ENCODE measurements at places on chromosomes 1 and 21.

DNA sequence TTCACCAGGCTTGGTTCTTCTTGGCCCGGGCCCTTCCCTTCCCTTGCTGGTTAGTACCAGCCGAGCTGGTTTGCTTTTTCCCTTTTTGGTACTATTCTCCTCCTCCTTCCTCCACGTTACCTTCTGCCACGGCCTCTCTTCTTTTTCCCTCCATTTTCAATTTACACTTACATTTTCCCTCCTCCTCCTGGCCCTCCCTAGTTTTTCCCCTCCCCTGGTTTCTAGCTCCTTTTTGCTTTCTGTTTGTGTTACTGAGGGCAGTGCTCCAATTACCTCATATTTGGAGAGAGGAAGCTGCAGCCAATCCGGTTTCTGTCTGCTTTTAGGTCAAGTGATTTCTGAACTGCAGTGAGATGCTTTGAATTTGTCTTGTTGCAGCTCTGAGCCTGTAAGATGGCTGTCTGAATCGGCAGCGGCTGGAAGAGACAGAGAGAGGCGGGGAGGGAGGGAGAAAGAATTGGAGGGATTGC lies 63.7 kb downstream of the MACF1 start:
- peak; percentile 25 for DNase-seq

DNA sequence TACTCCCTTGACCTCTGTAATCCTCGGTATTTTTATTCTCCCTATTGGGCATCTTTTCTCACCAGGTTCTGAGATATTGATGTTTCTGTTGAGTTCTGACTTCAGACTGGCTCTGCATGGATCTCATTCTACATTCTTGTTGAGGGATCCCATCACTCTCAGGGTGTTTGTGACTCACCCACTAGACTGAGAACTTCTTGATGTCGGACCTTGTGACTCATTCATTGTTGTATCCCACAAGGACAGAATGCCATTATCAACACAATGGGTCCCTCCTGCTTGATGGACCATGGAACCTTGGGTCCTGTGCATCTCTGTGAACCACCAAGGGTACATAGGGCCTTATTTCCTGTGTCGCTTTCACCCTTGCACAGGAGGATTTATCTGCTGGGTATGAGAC lies 174.1 kb downstream of the PBX1 start:
- DNase-seq = no peak

DNA sequence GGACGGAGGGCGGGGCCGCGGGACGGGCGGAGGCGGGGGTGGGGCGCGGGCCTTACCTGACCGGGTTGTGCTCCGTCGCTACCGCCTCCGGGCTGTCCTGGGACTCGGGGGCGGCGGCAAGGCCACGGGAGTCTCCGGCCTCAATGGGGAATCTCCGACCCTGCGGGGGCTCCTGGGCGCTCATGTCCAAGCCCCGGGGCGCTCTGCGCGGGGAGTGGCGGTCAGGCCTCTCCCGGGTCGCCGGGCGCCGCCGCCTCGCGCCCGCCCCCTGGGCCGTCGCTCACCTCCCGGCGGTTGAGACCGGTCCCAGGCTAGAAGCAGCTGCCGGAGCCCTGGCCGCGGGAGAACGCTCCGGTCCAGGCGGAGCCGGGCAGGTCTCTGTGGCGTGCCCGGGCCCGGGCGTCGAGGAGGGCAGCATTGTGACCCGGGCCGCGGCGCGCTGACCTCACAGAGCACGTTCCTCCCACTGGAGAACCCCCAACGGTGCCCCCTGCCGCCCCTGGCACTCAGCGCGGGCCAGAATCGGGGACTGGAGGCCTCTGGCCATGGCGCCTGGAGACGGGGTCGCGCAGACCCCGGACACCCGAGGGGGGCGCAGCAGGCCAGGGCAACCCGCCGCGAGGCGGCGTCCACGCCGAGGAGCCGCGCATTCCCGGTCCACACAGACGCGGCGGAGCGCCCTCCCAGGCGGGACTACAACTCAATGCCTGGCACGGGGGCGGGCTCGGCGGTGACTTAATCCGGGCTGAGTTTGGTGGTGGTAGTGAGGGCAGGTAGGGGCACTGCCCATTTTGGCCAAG lies 411 bp downstream of the FAM229A start:
- no peak for DNase-seq

- no peak for DNase-seq
Observed at GRCh38 chr1:209800984-209801834, 4.7 kb downstream of the IRF6 start.

GRCh38 chr1:59553371-59553770 lies 256.5 kb downstream of the FGGY start:
- DNase-seq = no peak

DNA sequence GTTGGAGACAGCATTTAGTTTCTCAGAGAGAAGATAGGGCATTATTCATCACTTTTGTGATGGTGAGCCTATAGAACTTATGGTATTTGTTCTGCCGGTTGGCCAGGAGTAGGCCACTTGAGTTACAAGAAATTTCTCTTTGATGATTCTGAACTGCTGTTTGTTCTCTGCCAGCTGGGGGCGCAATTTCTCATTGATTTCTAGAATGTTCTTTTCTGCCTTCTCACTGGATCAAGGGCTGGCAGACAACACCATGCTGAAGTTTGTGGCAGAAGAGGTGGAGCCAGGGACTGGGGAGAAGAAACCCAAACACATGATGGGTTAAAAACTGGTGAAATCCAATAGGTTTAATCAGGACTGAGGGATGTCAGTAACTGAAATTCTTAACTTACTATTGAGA lies 360.6 kb downstream of the FAM72C start:
- DNase-seq = no peak

DNA sequence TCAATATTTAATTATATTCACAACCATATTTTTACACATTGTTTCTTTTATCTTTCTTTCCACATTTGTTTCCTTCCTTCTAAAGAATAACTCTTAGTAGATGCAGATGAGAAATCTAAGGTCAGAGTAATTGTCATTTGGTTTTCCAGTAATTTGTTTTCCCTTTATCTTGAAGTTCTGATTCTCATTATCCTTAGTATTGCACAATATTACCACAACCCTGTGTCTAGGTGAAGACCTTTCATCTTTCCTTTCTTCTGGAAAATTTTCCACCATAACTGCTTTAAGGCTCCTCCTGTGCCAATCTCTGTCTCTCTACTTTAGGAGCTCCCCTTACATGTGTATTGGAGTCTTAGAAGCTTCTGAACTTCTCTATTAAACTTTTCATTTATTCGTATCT lies 209.0 kb downstream of the DPYD start:
- DNase-seq = no peak

DNA sequence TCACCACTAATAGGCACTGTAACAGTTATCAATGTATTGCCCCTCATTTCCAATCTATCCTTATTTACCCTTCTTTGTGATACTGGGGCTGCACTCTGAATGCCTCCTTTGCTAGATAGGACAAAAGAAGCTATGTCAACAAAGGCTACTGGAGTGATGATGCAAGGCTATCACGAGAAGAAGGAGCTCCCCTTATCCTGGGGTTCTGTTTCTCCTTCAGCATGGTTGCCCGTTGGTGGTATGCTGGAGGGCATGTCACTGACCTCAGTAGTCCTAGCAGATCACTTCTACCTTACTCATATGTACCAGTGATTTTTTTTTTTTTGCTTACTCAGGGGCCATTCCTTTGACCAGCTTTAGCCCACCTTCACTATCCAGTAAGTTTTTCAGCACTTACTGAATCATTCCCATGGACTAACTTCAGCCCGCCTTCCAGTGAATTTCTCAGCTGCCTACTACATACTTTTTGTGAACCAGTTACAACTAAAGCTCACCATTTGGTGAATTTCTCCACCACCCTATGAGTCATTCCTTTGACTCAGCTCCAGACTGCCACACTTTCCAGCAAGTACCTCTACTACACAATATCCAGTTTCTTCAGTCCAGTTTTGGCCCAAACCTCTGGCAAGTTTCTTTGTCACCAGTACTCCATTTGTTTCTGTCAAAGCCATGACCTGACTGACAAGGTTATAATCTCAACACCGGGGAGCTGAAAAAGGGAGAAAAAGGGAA lies 944.5 kb downstream of the KCNT2 start:
- no peak for DNase-seq

DNA sequence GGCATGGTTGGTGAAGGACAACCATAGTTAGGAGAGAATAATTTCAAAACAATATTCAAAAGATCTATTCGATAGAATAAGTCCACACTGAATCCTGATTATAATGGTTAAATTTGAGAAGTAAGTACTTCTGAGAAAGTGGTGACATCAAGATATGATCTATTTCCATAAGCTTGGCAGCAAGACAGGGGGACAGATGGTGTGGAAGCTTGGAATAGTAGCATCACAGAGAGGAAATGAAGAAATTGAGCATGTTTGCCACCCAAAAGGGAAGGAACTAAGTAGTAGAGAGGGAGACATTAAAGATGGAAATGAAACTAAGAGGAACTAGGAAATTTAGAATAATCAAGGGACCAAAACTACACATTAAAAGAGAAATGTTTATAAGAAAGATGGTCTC lies 94.5 kb downstream of the OLFM3 start:
- DNase-seq = no peak

- DNase-seq = no peak
Observed at GRCh38 chr21:41228006-41228370, 60.0 kb downstream of the BACE2 start.

GRCh38 chr1:75136921-75137641 lies 2.9 kb downstream of the LHX8 start:
- no peak for DNase-seq

- no peak for DNase-seq
Observed at GRCh38 chr1:65265651-65266351, 43.5 kb upstream of the DNAJC6 start.

DNA sequence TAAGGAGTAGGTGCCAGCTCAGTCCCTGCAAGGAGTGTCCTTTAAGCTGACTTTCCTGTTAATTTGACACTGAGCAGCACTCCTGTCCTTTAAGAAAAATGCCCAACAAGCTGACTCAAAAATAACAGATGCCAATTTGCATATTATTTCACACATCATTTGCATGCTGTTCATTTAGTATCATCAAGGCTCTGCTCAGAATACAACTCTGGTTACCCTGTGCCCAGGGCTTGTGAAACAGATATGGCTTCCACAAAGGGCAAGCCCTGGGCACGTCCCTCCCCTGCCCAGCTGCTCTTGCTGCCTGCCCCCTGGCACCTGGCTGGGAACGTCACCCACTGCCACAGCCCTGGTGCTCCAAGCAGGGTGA lies 10.3 kb downstream of the KCNN3 start:
- DNase-seq = no peak

- DNase-seq = no peak
Observed at GRCh38 chr1:2251363-2251762, 23.2 kb downstream of the SKI start.

GRCh38 chr1:207659545-207660153 lies 14.7 kb downstream of the CR1L start:
- no peak for DNase-seq

DNA sequence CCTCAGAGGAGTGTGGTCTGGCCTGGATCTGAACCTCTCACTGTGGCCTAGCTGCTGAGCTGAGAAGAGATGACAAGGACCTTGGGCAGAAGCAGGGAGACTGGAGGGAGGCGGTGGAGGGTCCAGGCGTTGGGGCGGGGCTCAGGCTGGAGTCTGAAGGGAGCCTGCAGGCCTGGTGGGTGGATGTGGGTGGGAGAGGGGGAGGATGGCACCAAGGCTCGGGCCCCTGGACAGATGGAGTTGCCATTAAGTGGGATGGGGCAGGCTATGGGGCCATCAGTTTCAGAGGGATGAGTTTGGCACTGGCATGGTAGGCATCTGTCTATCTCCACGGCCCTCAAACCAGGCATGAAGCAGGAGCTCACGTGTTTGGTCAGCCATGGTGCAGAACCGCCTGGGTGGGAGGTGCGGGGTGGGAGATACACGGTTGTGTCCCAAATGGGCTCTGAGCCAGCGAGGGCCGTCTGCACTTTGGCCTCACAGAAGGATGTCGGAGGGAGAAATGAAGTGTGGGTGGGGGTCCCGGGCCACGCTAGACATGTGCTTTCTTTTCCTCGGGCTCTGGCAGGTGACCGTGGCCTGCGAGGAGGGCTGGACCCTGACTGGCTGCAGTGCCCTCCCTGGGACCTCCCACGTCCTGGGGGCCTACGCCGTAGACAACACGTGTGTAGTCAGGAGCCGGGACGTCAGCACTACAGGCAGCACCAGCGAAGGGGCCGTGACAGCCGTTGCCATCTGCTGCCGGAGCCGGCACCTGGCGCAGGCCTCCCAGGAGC lies 23.6 kb downstream of the PCSK9 start:
- DNase-seq = no peak
